ENCODE measurements at places on chromosomes 1 and 21. TPM values are rescaled to one million over a fixed set of nuclear protein-coding genes. Genes with fewer than 3 reads are reported as not detected.

GRCh38 chr1:24805534-24806301 lies 60.5 kb downstream of the CLIC4 start:
- no peak for DNase-seq

DNA sequence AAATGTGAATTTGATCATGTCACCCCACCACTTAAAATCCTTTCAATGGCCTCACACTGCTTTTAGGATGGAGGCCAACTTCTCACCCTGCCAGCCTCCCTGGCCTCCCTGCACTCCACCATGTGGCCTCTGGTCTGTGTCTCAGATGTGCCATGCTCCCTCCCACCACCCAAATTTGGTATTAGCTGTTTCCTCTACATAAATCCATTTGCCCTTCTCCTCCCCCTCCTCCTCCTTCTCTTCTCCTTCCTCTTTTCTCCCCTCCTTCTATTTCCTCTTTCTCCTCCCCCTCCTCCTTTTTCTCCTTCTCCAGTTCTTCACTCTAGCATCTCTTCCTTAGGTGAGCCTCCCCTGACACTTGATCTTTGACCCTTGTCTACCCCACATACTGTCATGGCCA lies 16.7 kb upstream of the GUCA2B start:
- no peak for DNase-seq

The FASLG gene
- total RNA-seq: 22.1 TPM

- no peak for DNase-seq
Measured at GRCh38 chr1:164559342-164560051, 513 bp downstream of the PBX1 start.

The TMEM240 gene
- total RNA-seq: 1.00 TPM

DNA sequence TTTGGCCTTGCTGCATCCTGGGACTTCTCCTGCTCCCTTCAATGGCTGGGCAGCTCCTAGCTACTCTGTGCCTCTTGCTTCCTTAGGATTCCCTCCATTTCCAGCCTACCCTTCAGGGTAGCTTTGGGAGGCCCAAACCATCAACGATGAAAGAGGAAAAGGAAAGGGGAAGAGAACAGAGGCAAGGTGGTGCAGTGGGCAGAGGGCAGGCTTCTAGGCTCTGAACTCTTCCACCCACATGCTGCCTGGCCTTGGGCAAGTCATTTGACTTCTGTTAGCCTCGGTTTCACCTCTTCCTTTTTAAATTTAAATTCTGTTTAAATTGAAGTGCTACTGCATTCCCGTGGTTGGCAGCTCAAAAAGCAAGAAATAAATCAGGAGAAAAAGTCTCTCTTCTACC lies 5.7 kb upstream of the PPM1J start:
- no peak for DNase-seq
